ENCODE measurements at places on chromosomes 4 and X. TPM values are rescaled to one million over a fixed set of nuclear protein-coding genes. Genes with fewer than 3 reads are reported as not detected.

The SHISA3 gene
- 0.23 TPM for total RNA-seq

DNA sequence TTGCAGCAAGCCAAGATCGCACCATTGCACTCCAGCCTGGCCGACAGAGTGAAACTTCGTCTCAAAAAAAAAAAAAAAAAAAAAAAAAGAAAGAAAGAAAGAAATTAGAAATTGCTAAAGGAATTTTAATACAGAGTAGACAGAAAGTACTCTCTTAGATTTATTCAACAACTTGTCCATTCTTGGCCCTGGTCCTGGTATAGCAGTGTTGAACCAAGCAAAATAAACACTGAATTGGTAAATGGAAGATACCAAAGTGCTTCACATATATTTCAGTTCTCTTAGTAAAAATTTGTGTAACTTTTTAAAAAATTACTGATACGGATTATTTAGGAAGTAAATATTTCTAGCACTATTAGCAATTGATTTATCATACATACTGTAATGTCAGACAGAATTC lies 165.9 kb upstream of the TLL1 start:
- no peak overlapping the region for H3K27ac ChIP-seq
- no peak for DNase-seq
- H3K4me3 ChIP-seq: no peak overlapping the region
- H3K27me3 ChIP-seq: no peaks in the 10 kb centered on the region
- H3K4me1 ChIP-seq: no peaks in the 10 kb centered on the region
- no peaks in the 10 kb centered on the region for H3K36me3 ChIP-seq

- no peaks in the 10 kb centered on the region for H3K4me1 ChIP-seq
- H3K36me3 ChIP-seq: no peaks in the 10 kb centered on the region
- no peak overlapping the region for H3K4me3 ChIP-seq
- H3K27ac ChIP-seq: no peak overlapping the region
Measured at GRCh38 chrX:147550217-147550616, 361.5 kb upstream of the FMR1 start.

The TMEM154 gene
- 22.0 TPM for total RNA-seq

The ART3 gene
- not detected for total RNA-seq

The F8A2 gene
- total RNA-seq: not detected

DNA sequence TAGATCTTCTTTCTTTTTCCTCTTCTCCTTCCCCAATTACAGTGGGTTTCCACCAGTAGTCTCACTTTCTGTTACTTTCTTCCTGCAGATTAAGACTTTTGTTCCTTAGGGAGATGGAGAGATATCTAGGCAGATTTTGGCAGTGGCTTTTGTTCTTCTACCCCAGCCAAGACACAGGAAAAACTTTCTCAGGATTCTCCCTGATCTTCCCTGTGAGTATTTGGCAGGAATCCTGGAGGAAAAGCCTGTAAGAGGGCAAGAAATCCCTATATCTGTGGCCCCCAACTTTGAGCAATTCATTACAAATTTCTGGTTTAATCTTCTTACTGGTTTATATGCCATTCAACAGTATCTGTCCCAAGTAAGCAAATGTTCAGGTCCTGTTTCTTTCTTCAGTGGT lies 21.9 kb downstream of the SLC9A7 start:
- H3K27ac ChIP-seq: no peak overlapping the region
- H3K4me3 ChIP-seq: no peak overlapping the region
- DNase-seq: no peak
